ENCODE measurements at places on chromosomes 2 and 18.

- no peak overlapping the region for H3K27ac ChIP-seq
- DNase-seq: no peak
- H3K36me3 ChIP-seq: no peaks in the 10 kb centered on the region
- H3K4me3 ChIP-seq: no peak overlapping the region
- no peaks in the 10 kb centered on the region for H3K27me3 ChIP-seq
Measured at GRCh38 chr2:16615687-16616615, 49.7 kb downstream of the CYRIA start.

DNA sequence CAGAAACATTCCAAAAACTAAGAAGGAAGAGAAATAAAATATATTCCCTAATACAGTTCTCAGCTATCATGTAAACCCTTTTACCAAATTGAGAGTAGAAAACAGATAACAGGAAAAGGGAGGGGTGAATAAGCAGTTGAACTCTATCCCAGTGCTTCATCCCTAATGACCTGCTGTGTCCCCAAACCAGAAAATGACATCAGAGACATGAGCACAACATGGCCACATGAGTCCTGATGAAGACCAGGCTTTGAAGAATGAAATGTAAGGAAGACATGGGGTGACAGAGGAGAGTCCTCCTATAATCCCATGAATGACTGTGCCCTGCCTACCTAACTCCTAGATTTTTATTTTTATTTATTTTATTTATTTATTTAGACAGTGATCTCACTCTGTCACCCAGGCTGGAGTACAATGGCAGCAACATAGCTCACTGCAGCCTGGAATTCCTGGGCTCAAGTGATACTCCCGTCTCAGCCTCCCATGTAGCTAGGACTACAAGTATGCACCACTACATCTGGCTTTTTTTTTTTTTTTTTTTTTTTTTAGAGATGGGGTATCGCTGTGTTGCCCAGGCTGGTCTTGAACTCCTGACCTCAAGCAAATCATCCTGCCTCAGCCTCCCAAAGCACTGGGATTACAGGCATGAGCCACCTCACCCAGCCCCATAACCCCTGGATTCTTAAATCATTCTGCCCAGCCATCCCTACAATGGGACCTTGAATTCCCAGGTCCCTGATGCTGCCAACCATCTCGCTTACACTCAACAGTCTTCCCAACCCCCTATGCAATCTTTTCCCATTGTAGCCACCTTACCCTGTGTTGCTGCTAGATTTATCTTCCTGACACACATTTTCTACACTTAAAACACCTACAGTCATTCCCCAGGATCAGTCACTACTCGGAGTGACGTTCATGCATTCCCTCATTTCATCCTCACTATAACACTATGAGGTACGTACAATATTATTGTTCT lies 64.5 kb downstream of the ANKRD44 start:
- H3K4me1 ChIP-seq: peaks cover 80% of the 10 kb centered on the region
- DNase-seq: no peak
- H3K4me3 ChIP-seq: no peak overlapping the region
- H3K27ac ChIP-seq: peak overlapping the region; percentile 37
- peaks cover 23% of the 10 kb centered on the region for H3K36me3 ChIP-seq
- H3K27me3 ChIP-seq: no peaks in the 10 kb centered on the region

- H3K4me1 ChIP-seq: no peaks in the 10 kb centered on the region
- H3K4me3 ChIP-seq: no peak overlapping the region
- DNase-seq: no peak
- H3K27ac ChIP-seq: no peak overlapping the region
Measured at GRCh38 chr18:45617284-45617683, 2.0 kb downstream of the SLC14A2 start.

DNA sequence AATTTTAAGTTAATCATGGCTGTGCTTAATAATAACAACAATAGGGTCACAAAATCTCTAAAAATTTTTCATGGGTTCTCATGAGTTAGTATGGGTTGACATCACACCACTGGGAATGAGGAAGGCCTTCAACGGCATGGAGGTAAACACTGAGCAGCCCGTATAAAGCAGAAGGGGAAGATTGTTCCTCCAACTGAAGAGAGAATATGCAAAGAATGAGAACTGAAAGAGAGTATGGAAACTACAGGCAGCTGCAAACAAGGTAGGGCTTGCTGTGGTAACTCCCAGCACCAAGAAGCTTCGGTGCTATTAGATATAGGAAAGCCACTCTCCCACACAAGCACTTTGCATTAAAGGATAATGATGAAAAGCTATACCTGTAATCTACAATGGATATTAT lies 1242.3 kb upstream of the CELF4 start:
- DNase-seq: no peak
- no peaks in the 10 kb centered on the region for H3K27me3 ChIP-seq
- H3K27ac ChIP-seq: no peak overlapping the region
- no peak overlapping the region for H3K4me3 ChIP-seq

DNA sequence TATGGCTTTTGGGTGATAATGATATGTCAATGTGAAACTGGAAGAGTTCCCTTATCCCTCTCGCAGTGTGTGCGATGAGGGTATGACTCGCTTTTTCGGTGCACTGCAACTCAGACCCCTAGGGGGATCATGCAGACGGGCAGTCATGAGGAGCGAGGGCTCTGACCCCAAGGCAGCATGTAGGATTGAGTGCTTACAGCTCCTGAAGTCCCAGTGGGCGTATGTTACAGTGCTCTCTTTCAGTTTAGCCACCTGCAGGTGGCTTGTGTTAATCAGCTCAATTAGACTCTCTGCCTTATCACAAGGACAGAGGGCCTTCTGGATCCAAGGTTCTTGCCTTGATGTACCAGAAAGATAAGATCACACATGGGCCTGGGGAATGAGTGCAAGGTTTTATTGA lies 1269.9 kb upstream of the GYPC start:
- H3K4me3 ChIP-seq: no peak overlapping the region
- no peak for DNase-seq
- H3K27ac ChIP-seq: no peak overlapping the region
- H3K27me3 ChIP-seq: no peaks in the 10 kb centered on the region
- H3K36me3 ChIP-seq: no peaks in the 10 kb centered on the region

DNA sequence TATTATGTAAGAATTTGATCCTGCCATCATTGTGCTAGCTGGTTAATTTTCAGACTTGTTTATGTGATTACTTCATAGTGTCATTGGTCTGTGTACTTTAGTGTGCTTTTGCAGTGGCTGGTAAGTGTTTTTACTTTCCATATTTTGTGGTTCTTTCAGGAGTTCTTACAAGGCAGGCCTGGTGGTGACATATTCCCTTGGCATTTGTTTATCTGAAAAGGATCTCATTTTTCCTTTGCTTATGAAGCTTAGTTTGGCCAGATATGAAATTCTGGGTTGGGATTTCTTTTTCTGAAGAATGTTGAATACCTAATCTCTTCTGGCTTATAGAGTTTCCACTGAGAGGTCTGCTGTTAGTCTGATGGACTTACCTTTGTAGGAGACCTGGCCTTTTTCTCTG lies 72.8 kb upstream of the MC4R start:
- DNase-seq: no peak
- no peak overlapping the region for H3K27ac ChIP-seq
- H3K27me3 ChIP-seq: no peaks in the 10 kb centered on the region
- H3K4me1 ChIP-seq: no peaks in the 10 kb centered on the region
- H3K36me3 ChIP-seq: no peaks in the 10 kb centered on the region
- no peak overlapping the region for H3K4me3 ChIP-seq

DNA sequence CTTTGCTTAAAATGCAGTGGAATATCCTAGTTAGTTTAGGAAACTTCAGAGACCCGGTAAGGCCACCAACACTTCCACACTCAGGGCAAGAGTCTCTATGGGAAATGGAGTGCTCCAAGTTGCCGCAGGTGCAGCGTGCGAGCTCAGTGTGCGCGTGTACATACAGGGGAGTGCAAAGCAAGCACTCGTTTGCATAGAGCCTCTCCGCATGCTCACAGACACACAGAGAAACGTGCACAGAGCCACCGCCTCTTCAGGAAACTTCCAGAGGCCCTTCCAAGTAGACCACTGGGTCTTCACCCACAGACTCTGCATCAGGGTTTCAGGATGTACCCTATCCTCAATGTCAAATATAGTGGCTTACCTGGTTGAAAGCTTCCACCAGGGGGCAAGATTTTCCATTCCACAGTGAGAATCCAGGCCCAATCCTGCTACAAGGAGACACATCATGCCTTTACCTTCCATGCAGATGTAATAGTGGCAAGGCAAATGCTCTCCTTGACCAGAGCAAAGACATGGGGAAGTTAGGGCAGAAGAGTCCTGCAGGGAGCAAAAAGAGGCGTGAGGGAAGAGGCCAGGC lies 513.0 kb upstream of the MYT1L start:
- H3K4me3 ChIP-seq: no peak overlapping the region
- DNase-seq: no peak
- no peaks in the 10 kb centered on the region for H3K36me3 ChIP-seq
- H3K4me1 ChIP-seq: no peaks in the 10 kb centered on the region
- H3K27me3 ChIP-seq: no peaks in the 10 kb centered on the region
- H3K27ac ChIP-seq: no peak overlapping the region

DNA sequence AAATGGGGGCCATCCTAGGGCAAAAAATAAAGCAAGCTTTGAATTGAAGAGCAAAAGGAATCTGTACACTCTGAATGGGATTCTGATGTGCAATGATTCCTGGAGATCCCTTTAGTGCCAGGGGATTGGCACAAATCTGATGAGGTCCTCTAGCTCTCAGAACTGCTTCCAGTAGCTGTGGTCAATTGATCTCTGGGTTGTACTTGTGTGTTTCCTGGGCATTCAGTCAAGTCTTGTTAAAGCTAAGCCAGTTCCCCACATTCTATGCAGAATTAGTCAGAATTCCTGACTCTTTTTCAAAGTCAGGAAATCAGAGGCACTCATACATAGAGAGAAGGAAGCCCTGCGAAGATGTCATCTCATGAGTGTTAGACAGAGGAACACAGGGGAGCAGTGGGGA lies 161.3 kb downstream of the DNER start:
- H3K27ac ChIP-seq: no peak overlapping the region
- H3K4me3 ChIP-seq: no peak overlapping the region
- DNase-seq: no peak
- no peaks in the 10 kb centered on the region for H3K27me3 ChIP-seq

GRCh38 chr2:229489016-229489415 lies 217.9 kb upstream of the PID1 start:
- no peaks in the 10 kb centered on the region for H3K27me3 ChIP-seq
- H3K4me1 ChIP-seq: no peaks in the 10 kb centered on the region
- no peak overlapping the region for H3K27ac ChIP-seq
- H3K36me3 ChIP-seq: no peaks in the 10 kb centered on the region

- peaks cover 83% of the 10 kb centered on the region for H3K4me1 ChIP-seq
- peak overlapping the region; percentile 93 for H3K27ac ChIP-seq
- peaks cover 6% of the 10 kb centered on the region for H3K36me3 ChIP-seq
- no peak for DNase-seq
- peak overlapping the region; percentile 97 for H3K4me3 ChIP-seq
Measured at GRCh38 chr2:108621687-108622681, 87.7 kb downstream of the LIMS1 start.

GRCh38 chr2:234631646-234632514 lies 135.0 kb upstream of the ARL4C start:
- DNase-seq: no peak
- H3K36me3 ChIP-seq: no peaks in the 10 kb centered on the region

DNA sequence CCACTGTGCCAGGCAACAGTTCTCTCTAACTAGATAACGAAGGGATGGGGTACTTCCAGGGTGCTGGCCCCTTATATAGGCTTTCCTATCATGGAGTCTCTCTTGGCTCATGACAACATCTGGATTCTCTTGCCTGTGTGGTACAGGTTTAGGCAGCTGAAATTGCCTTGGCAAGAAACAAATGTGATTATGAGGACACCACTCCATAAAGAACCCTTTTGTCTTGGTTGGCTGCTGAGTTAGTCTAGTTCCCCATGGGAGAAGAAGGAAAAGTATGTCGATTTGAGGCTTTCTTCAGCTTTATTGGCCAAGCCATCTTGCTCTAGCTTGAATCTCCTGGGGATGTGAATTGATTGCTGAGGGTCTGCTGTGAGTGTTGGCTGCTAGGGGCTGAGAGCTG lies 76.3 kb upstream of the ZCCHC2 start:
- H3K27ac ChIP-seq: no peak overlapping the region
- peaks cover 17% of the 10 kb centered on the region for H3K4me1 ChIP-seq
- no peaks in the 10 kb centered on the region for H3K27me3 ChIP-seq
- no peak overlapping the region for H3K4me3 ChIP-seq
- peaks cover 2% of the 10 kb centered on the region for H3K36me3 ChIP-seq
- no peak for DNase-seq

- H3K36me3 ChIP-seq: peaks cover 19% of the 10 kb centered on the region
- H3K4me3 ChIP-seq: peak overlapping the region; percentile 95
- H3K27me3 ChIP-seq: no peaks in the 10 kb centered on the region
- H3K27ac ChIP-seq: peak overlapping the region; percentile 95
- DNase-seq: no peak
Measured at GRCh38 chr18:47150824-47151366, 595 bp upstream of the HDHD2 start.

DNA sequence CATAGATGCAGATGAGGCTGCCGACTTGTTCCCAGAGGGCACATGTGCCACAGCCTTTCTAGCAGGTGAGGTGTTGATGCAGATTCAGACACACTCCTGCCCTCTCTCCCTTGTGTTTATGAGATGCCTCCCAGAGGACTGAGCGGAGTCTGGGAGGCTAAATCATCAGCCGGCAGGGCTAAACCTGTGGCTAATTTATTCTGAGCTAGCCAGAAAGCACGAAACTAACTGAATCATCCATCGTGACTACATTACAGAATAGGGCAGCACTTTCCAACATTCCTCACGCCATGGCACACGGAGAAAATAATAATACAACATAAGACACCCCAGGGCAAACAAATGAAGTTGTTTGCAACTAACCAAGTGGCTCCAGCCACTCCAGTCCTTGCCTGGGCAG lies 101.7 kb upstream of the FZD7 start:
- H3K27me3 ChIP-seq: peaks cover 4% of the 10 kb centered on the region
- no peak for DNase-seq
- no peaks in the 10 kb centered on the region for H3K36me3 ChIP-seq
- H3K27ac ChIP-seq: no peak overlapping the region

- H3K4me3 ChIP-seq: no peak overlapping the region
- no peak overlapping the region for H3K27ac ChIP-seq
- H3K27me3 ChIP-seq: no peaks in the 10 kb centered on the region
- no peak for DNase-seq
- peaks cover 7% of the 10 kb centered on the region for H3K4me1 ChIP-seq
Measured at GRCh38 chr2:241234066-241234790, 45.8 kb downstream of the ANO7 start.

DNA sequence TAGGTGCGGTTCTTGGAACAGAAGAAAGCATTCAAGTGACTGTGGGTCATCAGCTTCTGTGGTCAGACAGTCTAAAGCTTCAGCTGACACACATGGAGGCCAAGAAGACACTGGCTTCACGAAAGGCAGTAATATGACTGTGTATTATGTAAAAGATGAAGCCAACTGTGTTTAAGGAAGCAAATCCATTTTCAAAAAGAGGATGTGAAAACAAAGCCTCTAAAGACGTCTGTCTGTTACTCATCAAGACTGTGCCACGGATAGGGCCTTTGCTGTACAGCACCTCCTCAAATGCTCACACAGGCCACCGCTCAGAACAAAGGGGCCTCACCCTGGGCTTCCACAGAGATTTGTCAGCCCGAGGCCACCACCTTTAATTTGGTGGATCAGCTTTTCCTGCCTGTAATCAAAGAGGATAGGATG lies 21.1 kb upstream of the TMEM163 start:
- H3K27ac ChIP-seq: no peak overlapping the region
- H3K36me3 ChIP-seq: no peaks in the 10 kb centered on the region
- H3K27me3 ChIP-seq: peaks cover 4% of the 10 kb centered on the region
- H3K4me3 ChIP-seq: no peak overlapping the region
- DNase-seq: no peak
- H3K4me1 ChIP-seq: peaks cover 3% of the 10 kb centered on the region

Measured in activated T-helper 1 cell treated with anti-CD3 and anti-CD28 coated beads, Interleukin-12 subunit alpha, Interleukin-12 subunit beta, Interleukin-2, Interleukin-4 antibody, amounts not matched to agents 30 ng/mL and 10 ng/mL and 1 ng/mL, durations not matched to agents 14 hours and 24 hours and 36 hours (primary cell).